ENCODE measurements at places on chromosomes 4 and X. TPM values are rescaled to one million over a fixed set of nuclear protein-coding genes. Genes with fewer than 3 reads are reported as not detected.
A peak's percentile ranks its signal among the peaks of the same experiment; 100 is the strongest.

The XKRX gene
- total RNA-seq = 0.13 TPM

DNA sequence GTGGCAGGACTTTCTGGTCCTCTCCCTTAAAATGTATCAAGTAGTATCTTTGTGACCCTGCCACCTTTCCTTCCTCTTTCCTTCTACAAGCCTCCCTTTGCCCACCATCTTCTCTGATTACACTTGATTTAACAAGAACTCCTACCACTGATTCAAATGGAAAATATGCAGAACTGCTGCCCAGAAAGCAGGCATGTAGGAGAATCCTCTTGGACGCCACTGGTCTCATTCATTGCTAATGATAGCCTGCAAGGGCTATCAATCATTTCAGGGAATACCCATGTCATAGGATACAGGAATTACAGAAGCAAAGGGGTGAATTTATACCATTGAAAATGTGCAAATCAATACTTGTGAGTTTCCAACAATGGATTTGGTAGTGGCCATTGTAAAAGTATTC is 294.6 kb upstream of the NRK start:
- DNase-seq = no peak

DNA sequence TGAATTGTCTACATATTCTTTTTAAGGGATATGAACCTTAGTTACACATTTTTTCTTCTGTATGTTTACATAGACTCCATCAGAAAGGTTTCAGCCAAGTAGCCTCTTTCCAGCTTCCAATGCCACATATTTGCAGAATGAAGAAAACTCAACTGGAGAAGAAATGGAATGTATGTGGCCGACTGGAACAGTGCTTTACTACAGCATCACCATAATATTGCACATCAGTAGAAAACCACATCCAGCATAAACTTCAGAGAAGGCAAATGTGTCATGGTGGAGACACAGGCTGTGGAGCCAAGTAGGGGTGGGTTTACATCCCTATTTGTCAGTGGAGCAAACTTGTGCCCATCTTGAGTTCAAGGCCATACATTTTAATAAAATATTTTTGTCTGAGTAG is 204.8 kb upstream of the LDB2 start:
- peak; percentile 8 for DNase-seq

DNA sequence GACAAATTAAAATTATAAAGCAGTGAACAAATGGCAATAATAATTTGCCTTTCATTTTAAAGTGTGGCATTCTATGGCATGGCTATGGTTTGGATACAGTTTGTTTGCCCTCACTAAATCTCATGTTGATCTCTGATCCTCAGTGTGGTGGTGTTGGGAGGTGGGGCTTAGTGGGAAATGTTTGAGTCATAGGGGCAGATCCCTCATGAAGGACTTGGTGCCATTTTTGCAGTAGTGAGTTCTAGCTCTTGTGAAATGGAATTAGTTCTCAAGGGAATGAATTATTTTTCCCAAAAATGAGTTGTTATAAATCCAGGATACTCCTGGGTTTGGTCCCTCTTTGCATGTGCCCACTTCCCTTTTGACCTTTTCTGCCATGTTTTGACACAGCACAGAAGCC is 181.4 kb downstream of the AMELX start:
- no peak for DNase-seq

DNA sequence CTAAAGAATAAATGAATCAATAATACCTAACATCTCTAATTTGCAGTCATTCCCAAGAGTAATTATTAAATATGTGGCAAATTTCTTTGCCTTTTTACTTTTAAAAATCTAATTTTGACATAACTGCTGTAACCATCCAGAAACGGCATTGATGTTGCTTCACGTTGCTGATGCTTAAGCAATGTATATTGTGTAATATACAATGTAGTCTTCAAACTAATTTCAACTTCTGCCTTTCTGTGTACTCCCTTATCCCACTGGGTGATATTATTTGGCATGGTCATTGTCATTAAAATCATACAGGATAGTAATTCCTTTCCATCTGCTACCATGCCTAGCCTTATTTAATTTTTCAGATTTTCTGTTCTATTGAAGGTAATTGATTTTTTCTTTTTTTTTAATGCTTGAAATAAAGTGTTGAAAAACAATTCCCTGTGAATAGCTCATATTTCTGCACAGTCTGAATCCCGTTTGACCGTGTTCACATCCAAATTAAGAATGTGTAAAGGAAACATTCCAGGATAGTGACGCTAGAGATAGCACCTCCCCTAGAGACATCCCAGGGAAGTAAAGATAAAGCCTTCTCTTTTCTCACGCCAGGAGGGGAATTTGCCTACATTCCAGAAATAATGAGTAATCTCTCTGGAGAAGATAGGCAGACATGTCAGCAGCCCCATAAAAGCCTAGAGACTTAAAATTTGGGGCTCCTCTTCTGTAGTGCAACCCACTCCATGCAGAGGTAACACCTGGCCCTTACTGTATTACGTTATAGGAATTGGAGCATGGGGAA is 8.6 kb downstream of the FAM200B start:
- DNase-seq = peak; percentile 94

DNA sequence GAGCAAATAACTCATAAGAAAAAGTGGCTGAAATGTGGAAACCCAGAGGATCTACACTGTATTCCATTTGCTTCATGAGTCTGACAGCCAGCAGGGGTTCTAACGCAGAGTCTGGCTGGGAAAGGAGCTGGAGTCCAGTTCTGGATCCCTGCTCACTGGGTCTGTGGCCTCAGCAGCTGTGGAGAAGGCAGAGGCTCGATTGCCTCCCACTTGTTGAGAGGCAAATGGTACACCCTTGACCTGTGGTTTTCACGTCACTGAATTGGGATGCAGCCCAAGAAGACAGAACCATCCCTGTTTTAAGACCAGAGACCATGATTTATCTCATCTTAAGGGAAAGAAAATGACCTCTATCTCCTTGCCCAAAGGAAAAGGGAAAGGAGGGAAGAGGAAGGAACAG is 147.0 kb upstream of the NOCT start:
- DNase-seq = peak; percentile 5

DNA sequence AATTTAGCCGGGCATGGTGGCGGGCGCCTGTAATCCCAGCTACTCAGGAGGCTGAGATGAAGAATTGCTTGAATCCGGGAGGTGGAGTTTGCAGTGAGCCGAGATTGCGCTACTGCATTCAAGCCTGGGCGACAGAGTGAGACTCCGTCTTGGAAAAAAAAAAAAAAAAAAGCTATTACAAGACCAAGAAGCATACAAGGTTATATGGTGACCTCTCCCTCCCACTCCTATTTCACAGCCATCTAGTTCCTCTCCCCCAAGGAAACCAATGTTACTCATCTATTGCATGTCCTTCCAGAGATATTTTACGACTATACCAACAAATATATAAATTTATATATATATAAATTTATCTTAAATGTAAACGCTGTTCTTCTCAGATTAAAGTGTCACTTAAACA is 3.2 kb downstream of the SLC9A7 start:
- no peak for DNase-seq

- DNase-seq = no peak
These were observed 90.4 kb upstream of the TLL1 start for GRCh38 chr4:165782623-165783022.

The LDB2 gene
- 3.5 TPM for total RNA-seq

The TAF9B gene
- total RNA-seq = 17.8 TPM

- peak; percentile 38 for DNase-seq
These were observed 47.6 kb downstream of the METTL14 start for GRCh38 chr4:118732591-118733330.

DNA sequence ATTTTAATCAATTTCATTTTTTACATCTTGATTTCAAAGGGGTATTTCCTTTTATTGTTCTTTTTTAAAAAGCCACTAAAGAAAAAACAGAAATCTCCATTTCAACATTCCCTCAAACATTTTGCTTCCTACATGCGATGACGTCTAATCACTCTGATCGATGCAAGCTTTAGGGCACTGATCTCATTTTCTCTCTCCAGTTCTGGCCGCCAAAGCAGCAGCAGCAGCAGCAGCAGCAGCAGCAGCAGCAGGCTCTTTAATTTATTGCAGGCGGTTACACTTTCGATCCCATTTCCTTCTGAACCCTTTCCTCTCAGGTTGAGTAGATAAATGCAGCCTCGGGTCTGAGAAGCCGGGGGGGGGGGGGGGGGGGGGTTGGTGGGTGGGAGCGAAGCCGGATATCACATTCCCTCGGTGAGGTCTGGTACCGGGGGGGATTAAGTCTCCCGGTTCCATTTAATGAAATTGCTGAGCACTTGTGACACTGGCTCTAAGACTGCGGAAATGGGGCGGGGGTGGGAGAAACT is 3.4 kb upstream of the PCDH7 start:
- no peak for DNase-seq

- peak; percentile 95 for DNase-seq
These were observed 233.9 kb upstream of the CXXC4 start for GRCh38 chr4:104728380-104729122.

DNA sequence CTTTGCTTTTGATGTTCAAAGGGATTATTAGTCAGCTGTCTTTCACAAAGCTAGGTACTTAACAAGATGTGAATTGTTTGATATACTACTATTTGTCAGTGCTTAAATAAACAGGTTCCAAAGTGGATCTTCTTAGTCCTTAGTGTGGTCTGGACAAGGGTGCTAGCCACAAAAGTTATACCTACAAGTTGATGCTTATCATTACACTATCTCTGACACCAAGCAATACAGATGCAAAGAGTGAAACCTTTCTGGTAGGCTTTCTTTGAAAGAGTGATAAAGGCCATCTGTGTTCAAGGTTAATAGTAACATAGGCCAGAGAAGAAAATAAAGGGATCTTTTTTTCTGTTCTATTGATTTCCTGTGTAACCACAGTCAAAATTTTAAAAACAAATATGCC is 12.2 kb upstream of the RBPJ start:
- DNase-seq = no peak

All from HT1080 (cell line).